ENCODE measurements at places on chromosomes 6 and 20.

DNA sequence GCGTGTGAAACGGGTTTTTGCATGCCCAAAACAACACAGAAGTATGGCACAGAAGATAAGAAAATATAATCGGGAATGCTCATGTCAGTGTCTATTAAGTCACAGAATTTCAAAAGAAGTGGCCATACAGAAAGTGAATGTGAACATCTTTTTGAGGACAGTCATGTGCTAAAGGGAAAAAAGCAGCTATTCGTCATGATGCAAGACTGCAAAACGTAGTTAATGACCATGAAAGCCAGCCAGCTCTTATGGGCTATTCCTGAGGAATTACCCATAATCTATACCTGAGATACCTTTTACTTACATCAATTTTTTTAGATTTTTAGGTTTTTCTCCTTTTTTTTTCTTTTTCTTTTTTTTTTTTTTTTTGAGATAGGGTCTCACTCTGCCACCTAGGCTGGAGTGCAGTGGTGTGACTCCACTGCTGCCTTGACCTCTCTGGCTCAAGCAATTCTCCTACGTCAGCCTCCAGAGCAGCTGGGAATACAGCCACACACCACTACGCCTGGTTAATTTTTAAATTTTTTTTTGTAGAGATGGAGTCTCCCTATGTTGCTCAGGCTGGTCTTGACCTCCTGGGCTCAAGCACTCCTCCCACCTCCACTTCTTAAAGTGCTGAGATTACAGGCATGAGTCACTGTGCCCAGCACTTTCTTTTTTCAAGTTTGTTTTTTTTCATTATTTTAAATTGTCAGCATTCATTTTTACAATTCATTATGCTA, 18.1 kb upstream of the ZBP1 start:
- DNase-seq: no peak

- DNase-seq: no peak
Observed at GRCh38 chr20:46568570-46569129, 18.2 kb upstream of the OCSTAMP start.

GRCh38 chr6:43979525-43979924, 147.7 kb downstream of the MRPL14 start:
- no peak for DNase-seq

DNA sequence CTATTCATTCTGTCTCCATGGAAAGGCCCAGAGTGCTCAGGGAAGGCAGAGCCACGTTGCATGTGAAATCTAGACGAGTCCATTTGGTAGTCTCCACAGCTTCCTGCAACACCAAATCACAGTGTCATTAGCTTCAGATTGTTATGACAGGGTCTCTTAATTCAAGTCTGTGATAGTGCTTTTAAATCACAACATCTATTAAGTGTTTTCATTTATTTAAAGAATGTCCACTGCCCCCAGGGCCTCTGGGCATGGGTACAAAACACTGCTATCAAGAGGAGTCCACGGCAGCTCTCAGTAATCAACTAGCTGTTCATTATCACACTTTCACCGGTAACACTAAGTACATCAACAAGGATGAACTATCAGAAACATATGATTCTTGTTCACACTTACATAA, 455.9 kb upstream of the JARID2 start:
- no peak for DNase-seq

DNA sequence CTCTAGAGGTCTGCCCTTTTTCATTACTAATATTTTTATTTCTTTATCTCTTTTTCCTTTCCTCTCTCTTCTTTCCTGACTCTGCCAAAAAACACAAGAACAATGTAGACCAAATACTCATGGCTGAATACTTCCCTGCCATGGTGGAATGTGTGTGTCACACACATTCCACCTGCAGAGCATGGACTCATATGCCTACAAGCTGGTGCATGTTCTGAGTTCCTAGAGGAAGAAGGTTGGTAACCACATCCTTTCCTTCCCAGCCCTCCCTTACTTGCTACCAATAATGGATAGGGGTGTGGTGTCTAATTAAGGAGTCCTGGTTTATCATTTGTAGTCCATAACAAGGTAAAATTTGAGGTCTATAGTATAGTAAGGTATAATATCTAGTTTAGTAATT, 15.2 kb upstream of the CST9L start:
- DNase-seq: no peak

- DNase-seq: no peak
Observed at GRCh38 chr6:56193846-56194245, 53.5 kb downstream of the COL21A1 start.

- DNase-seq: no peak
Observed at GRCh38 chr6:84016029-84016428, 17.5 kb upstream of the MRAP2 start.

GRCh38 chr6:156658966-156659821, 118.0 kb upstream of the ARID1B start:
- no peak for DNase-seq

GRCh38 chr6:15911753-15912504, 217.0 kb upstream of the MYLIP start:
- no peak for DNase-seq

- no peak for DNase-seq
Observed at GRCh38 chr20:35662551-35662950, 2.1 kb downstream of the CPNE1 start.

- DNase-seq: no peak
Observed at GRCh38 chr20:31821427-31821826, 2.3 kb downstream of the MYLK2 start.

GRCh38 chr6:163398815-163399214, 15.7 kb upstream of the QKI start:
- no peak for DNase-seq

GRCh38 chr6:109373762-109374161, 8.5 kb downstream of the CD164 start:
- DNase-seq: no peak

- no peak for DNase-seq
Observed at GRCh38 chr20:13061381-13061780, 52.6 kb downstream of the SPTLC3 start.

- no peak for DNase-seq
Observed at GRCh38 chr6:137024237-137024990, 20.4 kb downstream of the IL20RA start.

GRCh38 chr20:40990542-40991120, 38.0 kb upstream of the TOP1 start:
- DNase-seq: peak; percentile 48

- no peak for DNase-seq
Observed at GRCh38 chr6:1346101-1346500, 34.2 kb downstream of the FOXQ1 start.

DNA sequence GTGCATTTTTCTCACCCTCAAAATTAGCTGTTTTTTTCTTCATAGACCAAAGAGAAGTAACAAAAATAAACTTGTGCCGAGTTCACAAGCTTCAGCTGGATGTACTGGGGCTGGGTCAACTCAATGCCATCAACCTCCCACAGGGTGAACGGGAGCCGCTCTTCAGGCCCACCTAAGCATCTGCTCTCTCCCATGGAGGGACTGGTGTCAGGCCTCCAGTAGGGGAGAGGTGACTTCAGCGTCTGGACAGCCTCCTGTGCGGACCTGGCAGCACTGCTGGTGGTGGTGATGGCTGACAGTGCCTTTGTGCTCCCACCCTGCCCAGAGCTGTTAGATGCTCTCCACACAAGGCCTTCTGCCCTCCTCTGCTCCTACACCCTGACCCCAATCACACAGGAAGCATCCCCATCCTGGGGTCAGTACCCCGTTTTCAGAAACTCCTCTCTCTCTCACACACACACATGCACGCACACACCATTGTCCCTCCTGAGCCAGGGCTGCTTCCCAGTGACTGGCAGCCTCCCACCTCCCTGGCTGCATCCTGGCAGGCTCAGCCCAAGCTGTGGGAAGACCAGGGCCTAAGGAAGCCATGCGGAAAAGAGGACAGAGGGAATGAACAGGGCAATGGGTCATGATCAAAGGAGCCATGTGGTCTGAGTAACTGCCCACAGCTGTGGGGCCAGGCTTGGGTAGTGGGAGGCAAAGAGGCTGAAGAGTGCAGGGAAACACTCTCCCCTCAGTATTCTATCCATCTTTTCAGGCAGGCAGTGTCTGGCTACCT, 17.7 kb downstream of the CST8 start:
- no peak for DNase-seq

- DNase-seq: no peak
Observed at GRCh38 chr6:136103763-136104311, 146.3 kb downstream of the MTFR2 start.

- DNase-seq: no peak
Observed at GRCh38 chr20:32343439-32343838, 14.7 kb upstream of the ASXL1 start.

- DNase-seq: no peak
Observed at GRCh38 chr6:12602951-12603672, 113.5 kb upstream of the PHACTR1 start.

DNA sequence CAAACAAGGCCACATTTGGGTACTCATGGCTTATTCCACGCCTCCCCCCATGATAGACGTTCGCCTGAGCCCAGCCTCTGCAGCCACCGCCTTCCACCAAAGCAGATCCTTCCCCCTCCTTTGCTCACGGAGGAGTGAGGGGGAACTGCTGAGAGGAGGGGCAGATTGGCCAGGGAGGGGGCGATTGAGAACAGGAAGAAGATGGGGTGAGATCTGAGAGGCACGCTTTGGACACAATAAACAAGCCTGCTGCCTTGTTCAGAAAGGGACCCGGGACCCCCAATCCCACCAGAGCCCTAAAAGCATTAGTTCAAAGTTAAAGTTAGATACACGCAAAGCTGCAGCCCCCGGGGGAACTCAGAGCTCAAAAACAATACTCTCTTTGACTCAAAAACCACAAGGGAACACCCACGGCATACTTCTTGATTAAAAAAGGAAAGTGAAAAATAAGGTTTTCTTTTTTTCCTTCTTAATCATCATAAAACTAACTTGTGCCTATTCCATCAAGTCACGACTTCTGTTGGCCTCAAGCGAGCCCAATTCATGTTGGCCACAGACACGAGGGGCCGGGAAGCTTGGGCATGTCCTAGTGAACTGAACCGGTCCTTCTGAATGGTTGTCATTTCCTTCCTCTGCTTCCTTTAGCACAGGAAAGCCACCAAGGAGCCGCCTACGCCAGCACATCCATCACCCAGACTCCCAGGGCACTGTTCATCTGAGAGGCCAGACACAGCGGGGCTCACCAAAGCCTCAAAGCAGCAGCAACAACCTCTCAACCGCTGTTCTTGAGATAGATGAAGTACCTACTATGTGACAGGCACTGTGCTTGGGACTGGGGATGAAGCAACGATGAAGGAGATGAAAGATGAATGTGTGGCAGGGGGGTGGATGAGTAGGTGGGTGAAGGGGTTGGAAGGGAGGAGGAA, 44.7 kb downstream of the NFATC2 start:
- peak; percentile 62 for DNase-seq

DNA sequence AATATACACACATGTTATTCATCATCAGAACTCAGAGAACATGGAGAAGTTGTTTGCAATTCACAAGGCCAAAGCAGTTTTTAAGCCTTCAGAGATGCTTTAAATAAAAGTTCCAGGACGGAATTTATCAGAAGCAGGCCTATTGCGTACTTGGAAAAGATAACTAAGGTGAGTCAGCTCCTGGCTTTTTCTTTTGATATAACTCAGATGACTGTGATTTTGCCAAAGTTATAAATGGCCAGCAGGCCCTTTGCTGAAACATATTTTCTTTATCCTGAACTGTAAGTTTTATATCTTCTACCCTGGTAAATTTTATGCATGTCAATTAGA, 55.0 kb upstream of the PLCB1 start:
- DNase-seq: no peak

GRCh38 chr20:49835031-49835430, 22.4 kb downstream of the SLC9A8 start:
- no peak for DNase-seq

DNA sequence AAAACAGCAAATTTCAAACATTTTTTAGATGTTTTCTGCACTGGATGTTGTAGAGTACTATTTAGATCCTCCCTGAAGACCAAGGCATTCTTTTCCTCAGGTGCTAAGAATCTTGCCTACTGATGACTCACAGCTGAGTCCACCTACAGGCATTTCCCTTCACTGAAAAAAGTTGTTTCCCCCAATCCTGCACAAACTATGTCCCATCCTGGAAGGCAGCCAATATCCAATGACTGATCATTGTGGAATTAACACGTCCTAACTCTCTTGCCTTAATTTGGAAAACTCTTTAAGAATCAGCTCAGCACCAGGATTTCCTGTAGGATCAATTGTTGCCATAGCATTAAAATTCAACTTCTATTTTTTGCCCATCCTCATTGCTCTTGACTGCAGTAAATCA, 268.4 kb upstream of the IRAK1BP1 start:
- DNase-seq: no peak

- no peak for DNase-seq
Observed at GRCh38 chr6:42347456-42347855, 104.3 kb downstream of the TRERF1 start.

GRCh38 chr6:166236596-166236995, 68.9 kb upstream of the TBXT start:
- DNase-seq: no peak

DNA sequence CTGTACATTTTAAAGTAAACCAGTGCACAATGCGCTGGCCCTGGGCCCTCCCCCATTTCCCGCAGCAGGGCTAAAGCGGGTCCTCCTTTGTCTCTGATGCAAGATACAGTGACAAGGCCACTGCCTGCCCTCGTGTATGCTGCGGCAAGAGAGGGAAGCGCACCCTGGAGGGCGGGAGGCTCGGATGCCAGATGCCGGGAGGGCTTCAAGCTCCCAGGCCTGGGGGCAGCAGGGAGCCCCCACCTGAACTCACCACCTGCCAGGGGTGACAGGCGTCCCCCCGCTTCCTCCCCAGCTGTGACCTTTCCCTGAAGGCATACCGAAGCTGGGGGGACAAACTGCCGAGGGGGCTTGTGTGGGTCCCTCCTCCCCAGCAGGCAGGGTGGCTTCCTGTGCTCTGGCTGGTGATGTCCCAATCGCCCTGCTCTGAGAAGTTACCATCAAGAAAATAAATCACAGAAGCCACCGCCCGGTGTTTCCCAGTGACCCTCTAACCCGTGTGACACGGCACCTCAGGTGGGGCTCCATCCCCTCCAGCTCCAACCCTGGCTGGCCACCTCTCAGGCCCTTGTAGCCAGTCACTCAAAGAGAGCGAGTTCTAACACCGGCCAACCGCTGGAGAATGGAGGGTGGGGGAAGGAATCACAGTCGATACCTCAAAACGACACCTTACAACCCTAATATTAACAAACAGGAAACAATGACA, 203.3 kb downstream of the PREX1 start:
- no peak for DNase-seq

- DNase-seq: no peak
Observed at GRCh38 chr6:105838171-105838570, 248.0 kb upstream of the PRDM1 start.

- peak; percentile 37 for DNase-seq
Observed at GRCh38 chr6:111871725-111872400, 1.4 kb downstream of the FYN start.

GRCh38 chr6:43758617-43759050, 11.4 kb upstream of the VEGFA start:
- no peak for DNase-seq

DNA sequence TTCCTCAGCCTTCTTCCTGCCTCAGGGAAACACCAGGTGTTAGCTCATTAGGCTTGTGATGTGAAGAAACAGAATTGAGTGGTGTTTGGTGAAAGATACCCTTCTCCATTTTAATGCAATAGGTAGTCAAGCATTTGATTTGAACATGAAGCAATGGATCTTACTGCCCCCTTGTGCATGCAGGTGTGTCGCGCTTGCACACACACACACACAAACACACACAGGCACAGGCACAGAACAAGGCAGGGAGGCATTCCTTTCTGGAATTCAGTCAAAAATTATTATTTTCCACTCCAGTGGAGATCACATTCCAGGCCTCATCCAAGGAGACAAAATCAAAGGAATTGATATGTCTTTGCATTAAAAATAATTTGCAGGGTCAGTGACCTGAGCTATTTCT, 667.0 kb upstream of the MARCKS start:
- no peak for DNase-seq

- no peak for DNase-seq
Observed at GRCh38 chr6:108702106-108702851, 141.6 kb downstream of the FOXO3 start.

GRCh38 chr20:10291568-10292248, 73.1 kb downstream of the SNAP25 start:
- no peak for DNase-seq

Data from central memory CD4-positive, alpha-beta T cell (primary cell).